ENCODE measurements at places on chromosomes 1 and 21. TPM values are rescaled to one million over a fixed set of nuclear protein-coding genes. Genes with fewer than 3 reads are reported as not detected.

Gene AMY1A
- not detected for total RNA-seq

Gene LRRIQ3
- total RNA-seq, result 0.36 TPM

Gene OR6K3
- total RNA-seq, result 0.11 TPM

Gene CELSR2
- total RNA-seq, result 6.7 TPM

Gene RGS13
- not detected for total RNA-seq

GRCh38 chr1:7292714-7293419 lies 478.2 kb upstream of the VAMP3 start:
- H3K4me3 ChIP-seq, result no peak overlapping the region
- peaks cover 3% of the 10 kb centered on the region for H3K4me1 ChIP-seq
- no peak for DNase-seq
- no peak overlapping the region for H3K27ac ChIP-seq

GRCh38 chr21:29867796-29868195 lies 72.0 kb downstream of the GRIK1 start:
- H3K36me3 ChIP-seq, result no peaks in the 10 kb centered on the region
- H3K4me1 ChIP-seq, result no peaks in the 10 kb centered on the region
- H3K27me3 ChIP-seq, result no peaks in the 10 kb centered on the region
- H3K27ac ChIP-seq, result no peak overlapping the region
- no peak overlapping the region for H3K4me3 ChIP-seq
- DNase-seq, result no peak
